Activated CD8-positive, alpha-beta memory T cell treated with anti-CD3 and anti-CD28 coated beads, Interleukin-2, amount 10 ng/mL, durations not matched to agents 7 days and 5 days (primary cell): ENCODE measurements at places on chromosomes 2 and 18. TPM values are rescaled to one million over a fixed set of nuclear protein-coding genes. Genes with fewer than 3 reads are reported as not detected.

DNA sequence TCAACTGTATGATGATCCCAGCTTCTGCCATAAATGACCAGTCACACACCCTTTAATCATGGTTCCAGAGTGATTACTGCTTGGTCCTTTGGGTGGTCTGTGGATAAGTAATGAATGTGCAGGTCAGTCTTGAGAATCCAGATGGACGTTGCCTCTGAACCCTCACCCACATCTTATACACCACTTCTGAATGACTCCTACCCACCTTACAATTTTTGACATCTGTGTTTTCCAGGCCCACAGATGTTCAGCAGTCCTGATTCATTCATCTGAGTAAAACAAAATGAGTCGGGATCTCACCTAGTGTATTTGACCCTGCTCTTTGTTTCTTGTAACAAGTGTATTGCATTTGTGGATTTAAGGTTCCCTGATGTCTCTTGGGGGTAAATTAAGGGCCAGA, 194.1 kb upstream of the CCDC68 start:
- H3K27me3 ChIP-seq, result no peaks in the 10 kb centered on the region
- no peak overlapping the region for H3K27ac ChIP-seq
- H3K4me3 ChIP-seq, result no peak overlapping the region
- no peak for DNase-seq
- no peaks in the 10 kb centered on the region for H3K4me1 ChIP-seq

DNA sequence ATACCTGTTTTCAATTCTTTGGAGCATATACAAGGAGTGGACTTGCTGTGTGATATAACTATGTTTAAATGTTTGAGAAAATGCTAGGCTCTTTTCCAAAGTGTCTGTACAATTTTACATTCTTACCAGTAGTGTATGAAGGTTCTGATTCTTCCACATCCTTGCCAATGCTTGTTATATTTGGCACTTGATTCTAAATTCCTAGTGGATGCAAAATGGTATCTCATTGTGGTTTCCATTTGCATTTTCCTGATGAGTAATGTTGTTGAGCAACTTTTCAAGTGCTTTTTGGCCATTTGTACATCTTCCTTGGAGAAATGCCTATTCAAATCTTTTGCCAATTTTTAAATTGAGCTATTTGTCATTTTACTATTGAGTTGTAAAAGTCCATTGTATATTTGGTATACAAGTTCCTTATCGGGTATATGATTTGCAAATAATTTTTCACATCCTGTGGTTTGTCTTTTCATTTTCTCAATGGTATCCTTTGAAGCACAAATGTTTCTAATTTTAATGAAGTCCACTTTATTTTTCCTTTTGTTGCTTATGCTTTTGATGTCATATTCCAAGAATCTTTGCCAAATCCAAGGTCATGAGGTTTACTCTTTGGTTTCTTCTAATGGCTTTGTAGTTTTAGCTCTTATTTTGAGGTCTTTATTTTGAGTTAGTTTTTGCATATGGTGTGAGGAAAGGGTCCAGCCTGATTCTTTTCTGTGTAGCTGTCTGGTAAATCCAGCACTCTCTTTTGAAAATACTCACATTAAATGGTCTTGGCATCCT, 33.2 kb upstream of the CWC22 start:
- H3K4me3 ChIP-seq, result no peak overlapping the region
- H3K36me3 ChIP-seq, result no peaks in the 10 kb centered on the region
- no peak overlapping the region for H3K27ac ChIP-seq
- no peaks in the 10 kb centered on the region for H3K4me1 ChIP-seq
- no peak for DNase-seq
- H3K27me3 ChIP-seq, result peaks cover 27% of the 10 kb centered on the region

GRCh38 chr2:190916829-190917228, 36.2 kb downstream of the GLS start:
- peaks cover 31% of the 10 kb centered on the region for H3K4me1 ChIP-seq
- DNase-seq, result peak; percentile 41
- no peaks in the 10 kb centered on the region for H3K27me3 ChIP-seq
- H3K36me3 ChIP-seq, result peaks cover 57% of the 10 kb centered on the region

The CDH2 gene
- total RNA-seq, result not detected

The MAL gene
- 54.6 TPM for total RNA-seq

DNA sequence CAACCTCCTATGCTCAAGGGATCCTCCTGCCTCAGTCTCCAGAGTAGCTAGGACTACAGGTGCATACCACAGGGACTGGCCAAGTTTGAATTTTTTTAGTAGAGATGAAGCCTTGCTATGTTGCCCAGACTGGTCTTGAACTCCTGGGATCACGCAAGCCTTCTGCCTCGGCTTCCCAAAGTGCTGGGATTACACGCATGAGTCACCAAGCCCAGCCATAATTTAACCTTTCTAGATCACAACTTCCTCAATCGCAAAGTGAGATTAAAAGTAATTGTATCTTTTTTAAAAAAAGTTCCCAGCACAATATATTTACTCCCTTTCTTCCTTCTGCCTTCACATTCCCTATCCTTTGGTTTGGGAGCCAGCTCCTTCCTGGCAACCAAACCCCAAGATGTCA, 5.8 kb upstream of the PPP1CB start:
- peaks cover 3% of the 10 kb centered on the region for H3K27me3 ChIP-seq
- H3K36me3 ChIP-seq, result peaks cover 8% of the 10 kb centered on the region
- DNase-seq, result no peak
- H3K27ac ChIP-seq, result no peak overlapping the region
- no peak overlapping the region for H3K4me3 ChIP-seq

The DLX2 gene
- not detected for total RNA-seq

The VAMP8 gene
- total RNA-seq, result 99.6 TPM

DNA sequence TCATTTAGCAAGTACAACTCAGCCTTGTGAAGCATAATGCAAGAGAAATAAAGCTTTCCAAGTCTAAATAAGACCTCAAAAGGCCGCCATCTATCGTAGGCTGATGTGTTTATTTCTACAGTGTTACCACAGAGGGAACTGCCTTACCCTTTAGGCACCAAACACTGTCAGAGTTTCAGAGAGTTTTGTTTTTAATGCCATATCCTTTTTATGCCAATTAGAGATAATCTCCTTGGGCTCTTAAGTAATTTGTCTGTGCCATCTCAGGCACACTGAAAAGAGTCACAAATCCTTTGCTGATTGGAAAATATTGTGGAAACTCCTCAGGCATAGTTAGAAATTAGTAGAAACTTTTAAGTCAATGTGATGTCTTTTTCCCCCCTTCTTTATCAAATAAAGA, 797.1 kb downstream of the SLC4A3 start:
- H3K36me3 ChIP-seq, result no peaks in the 10 kb centered on the region
- H3K27me3 ChIP-seq, result no peaks in the 10 kb centered on the region
- no peak overlapping the region for H3K27ac ChIP-seq
- no peak overlapping the region for H3K4me3 ChIP-seq

- H3K4me3 ChIP-seq, result no peak overlapping the region
- H3K27ac ChIP-seq, result no peak overlapping the region
- no peak for DNase-seq
These were observed 957.7 kb upstream of the POU3F3 start for GRCh38 chr2:103896182-103896581.

GRCh38 chr2:15832849-15833680, 107.3 kb upstream of the MYCN start:
- H3K36me3 ChIP-seq, result no peaks in the 10 kb centered on the region
- no peaks in the 10 kb centered on the region for H3K27me3 ChIP-seq
- no peak overlapping the region for H3K27ac ChIP-seq
- no peak overlapping the region for H3K4me3 ChIP-seq
- no peaks in the 10 kb centered on the region for H3K4me1 ChIP-seq

The RBM44 gene
- total RNA-seq, result 0.42 TPM

DNA sequence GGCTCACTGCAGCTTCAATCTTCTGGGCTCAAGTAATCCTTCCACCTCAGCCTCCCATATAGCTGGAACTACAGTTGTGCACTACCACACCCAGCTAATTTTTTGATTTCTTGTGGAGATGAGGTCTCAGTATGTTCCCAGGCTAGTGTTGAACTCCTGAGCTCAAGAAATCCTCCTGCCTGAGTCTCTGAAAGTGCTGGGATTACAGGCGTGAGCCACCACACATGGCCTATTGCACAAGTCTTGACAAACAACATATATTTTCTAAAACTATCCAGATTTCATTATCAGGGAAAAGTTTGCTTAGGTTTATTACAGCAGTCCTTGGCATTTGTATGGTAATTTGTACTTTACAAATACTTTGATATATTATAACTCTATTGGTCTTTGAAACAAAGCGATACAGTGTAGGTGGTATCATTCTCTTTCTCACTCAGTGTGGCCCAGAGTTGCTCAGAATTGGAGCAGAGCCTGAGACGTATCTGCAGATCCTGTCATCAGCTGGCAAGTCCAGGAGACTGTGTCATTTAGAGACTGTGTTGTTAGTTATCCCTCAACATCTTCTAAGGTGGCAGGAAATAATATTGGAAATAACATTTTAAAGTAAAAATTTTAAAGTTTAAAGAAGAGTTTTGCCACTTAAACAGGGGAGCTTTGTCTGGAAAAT, 41.4 kb downstream of the PDK1 start:
- H3K27me3 ChIP-seq, result no peaks in the 10 kb centered on the region
- H3K4me1 ChIP-seq, result peaks cover 3% of the 10 kb centered on the region
- DNase-seq, result no peak
- peaks cover 43% of the 10 kb centered on the region for H3K36me3 ChIP-seq
- H3K27ac ChIP-seq, result no peak overlapping the region

DNA sequence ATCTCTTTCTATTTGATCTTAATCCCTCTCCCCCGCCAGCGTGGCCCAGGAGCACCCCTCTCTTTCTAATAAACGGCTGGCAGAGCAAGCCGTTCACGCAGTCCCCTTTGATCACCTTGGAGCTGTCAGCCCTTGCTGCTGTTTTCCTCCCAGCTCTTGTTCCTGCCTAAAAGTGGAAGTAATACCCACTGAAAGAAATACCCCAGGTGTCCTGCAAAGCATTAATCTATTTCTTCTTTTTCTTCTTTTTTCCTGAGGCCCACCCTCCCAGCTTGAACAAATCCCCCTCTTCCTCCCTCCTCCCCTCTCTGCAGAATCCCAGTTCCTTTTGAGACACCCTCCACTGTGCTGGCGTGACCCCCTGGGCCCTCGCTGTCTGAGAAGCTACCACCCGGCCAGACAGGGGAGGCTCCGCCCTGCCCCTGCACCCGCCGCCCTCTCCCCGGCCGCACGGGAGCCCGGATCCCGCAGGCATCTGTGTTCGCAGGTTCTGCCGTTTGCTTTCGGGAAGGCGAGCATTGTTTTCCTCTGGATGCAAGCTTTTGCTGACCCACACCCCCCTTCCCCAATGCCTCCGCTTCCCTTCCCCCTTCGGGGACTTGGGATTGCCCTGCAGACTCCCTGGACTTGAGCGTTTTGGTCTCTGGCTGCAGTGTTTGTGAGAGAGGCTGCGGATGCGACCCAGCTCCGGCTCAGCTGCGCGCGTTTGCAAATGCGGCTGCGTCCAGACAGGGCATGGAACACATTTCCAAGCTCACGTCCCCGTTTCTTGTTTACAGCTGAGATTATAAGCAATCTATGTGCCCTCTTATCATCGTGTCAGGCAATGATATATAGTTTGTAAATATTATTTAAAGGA, 631.5 kb downstream of the NYAP2 start:
- peak overlapping the region; percentile 20 for H3K4me3 ChIP-seq
- DNase-seq, result no peak
- peaks cover 35% of the 10 kb centered on the region for H3K27me3 ChIP-seq
- no peak overlapping the region for H3K27ac ChIP-seq
- H3K36me3 ChIP-seq, result no peaks in the 10 kb centered on the region

DNA sequence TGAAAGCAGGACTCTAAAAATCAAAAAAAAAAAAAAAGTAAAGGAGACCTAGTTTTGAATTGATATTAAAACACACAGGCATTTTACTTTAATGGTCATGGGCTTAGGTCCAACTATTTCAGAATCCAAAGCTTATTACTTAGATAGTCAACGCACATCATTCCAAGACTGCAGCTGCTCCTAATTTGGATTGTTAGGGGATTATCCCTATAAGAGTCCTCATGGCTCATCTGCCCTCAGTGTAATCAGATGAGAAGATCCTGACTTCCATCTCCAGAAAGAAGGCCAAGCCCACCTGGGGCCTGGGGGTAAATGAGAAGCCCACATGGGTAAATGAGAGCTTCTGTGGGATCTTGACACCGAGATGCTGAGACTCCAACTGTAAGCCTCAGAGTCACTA, 424.2 kb downstream of the NRXN1 start:
- H3K27ac ChIP-seq, result no peak overlapping the region
- H3K36me3 ChIP-seq, result no peaks in the 10 kb centered on the region
- H3K4me3 ChIP-seq, result no peak overlapping the region
- H3K4me1 ChIP-seq, result no peaks in the 10 kb centered on the region

DNA sequence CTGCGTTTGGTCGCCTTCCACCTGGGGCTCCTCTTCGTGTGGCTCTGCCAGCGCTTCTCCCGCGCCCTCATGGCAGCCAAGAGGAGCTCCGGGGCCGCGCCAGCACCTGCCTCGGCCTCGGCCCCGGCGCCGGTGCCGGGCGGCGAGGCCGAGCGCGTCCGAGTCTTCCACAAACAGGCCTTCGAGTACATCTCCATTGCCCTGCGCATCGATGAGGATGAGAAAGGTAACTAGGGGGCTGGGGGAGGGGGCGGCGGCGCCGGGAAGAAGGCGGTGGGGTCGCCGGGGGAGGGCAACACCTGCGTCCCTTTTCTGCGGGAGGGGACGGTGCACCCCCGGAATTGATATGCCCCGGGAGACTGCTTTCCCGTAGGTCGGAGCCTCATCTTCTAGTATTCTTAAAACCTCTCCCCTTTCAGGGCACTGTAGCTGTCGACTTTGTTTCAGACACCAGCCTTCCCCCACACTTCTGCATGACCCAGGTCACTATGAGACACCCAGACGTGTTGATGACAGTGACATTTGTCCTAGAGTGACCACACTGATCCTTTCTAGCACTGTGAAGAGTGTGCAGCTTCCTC, 755 bp downstream of the SPAST start:
- peak; percentile 51 for DNase-seq
- peak overlapping the region; percentile 88 for H3K27ac ChIP-seq
- H3K4me3 ChIP-seq, result peak overlapping the region; percentile 90
- peaks cover 5% of the 10 kb centered on the region for H3K36me3 ChIP-seq
- H3K27me3 ChIP-seq, result no peaks in the 10 kb centered on the region
- peaks cover 23% of the 10 kb centered on the region for H3K4me1 ChIP-seq

The SPHKAP gene
- not detected for total RNA-seq

The AQP12A gene
- total RNA-seq, result not detected

DNA sequence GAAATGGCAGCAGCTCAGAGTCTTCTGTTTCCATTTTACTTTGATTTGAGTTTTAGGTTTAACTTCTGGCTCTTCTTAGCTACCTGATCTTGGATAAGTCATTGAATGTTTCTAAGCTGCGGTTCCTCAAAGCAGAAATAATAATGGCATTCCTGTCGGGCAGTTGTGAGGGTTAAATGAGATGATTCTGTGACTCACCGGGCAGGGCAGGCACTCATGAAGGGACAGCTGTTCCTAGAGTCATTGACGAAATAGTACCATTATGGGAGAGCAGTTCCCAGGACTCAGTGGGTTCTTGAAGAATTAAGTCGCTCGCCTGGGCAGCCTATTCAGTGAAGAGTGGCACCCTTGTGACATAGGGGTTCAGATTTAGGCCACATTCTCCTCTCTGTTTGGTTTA, 10.3 kb downstream of the TRIB2 start:
- peaks cover 54% of the 10 kb centered on the region for H3K4me1 ChIP-seq
- no peak for DNase-seq
- H3K4me3 ChIP-seq, result no peak overlapping the region
- H3K27ac ChIP-seq, result no peak overlapping the region

The IL36B gene
- not detected for total RNA-seq
